Stimulated activated CD4-positive, alpha-beta T cell treated with anti-CD3 and anti-CD28 coated beads, Interleukin-1b, Interleukin-23, amount 100 ng/mL, for 24 hours (primary cell): ENCODE measurements at places on chromosomes 4 and X.
A peak's percentile ranks its signal among the peaks of the same experiment; 100 is the strongest.

DNA sequence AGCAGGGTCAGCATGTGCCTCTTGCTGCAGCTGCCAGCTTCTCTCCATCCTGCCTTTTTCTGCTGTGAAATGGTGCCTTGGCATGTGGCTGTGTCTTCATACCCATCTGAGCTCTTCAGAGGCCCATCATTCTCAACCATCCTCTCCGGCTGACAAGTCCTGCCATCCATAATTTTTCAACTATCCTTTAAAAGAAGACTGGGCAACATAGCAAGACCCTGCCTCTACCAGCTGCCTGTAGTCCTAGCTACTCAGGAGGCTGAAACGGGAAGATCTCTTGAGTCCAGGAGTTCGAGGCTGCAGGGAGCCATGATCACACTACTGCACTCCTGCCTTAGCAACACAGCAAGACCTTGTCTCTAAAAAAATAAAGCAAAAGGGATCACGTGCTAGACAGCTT is 64.2 kb upstream of the TTC29 start:
- DNase-seq = no peak

- no peak for DNase-seq
Observed at GRCh38 chr4:87236861-87237260, 16.4 kb upstream of the KLHL8 start.

- DNase-seq = no peak
Observed at GRCh38 chrX:3541336-3541735, 172.1 kb downstream of the PRKX start.

DNA sequence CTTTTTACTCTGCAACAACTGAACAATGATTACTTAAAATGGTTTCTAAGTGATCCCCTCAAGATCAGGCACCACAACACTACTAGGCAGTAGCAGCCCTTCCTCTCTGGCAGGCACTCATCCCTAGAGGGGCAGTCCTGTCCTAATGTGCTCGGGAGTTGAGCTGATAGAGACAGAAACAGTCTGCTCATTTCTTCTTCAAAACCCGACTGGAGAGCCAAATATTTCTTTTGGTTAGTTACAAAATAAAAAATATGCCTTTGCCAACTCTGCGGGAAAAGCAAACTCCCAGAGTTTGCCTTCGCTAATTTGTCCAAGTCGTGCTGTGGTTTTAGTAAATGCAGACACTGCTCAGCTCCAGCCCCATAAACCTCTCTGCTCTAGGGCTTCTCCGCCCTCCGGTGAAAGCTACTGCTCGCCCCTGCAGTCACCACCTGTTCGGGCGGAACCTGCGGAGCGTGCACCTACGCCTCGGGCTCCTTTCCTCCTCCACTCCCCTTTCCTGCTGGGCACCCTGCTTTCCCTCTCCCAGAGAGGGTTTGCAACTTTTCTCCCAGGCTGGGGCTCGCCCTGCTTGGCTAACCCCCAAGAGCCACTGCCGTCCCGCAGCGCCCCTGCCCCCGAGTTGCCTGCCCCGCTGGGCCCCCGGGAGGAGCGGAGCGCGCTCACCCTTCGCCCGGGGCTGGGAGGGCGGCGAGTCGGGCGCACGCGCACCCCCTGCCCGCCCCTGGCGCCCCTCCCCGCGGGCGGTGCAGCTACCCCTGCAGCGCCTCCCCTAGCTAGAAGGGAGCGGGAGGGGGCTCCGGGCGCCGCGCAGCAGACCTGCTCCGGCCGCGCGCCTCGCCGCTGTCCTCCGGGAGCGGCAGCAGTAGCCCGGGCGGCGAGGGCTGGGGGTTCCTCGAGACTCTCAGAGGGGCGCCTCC is at the start of gene NPNT:
Gene NPNT, plus strand, starts transcription at position 812 of the 923 bp plus-strand sequence. CDS start 182 bp downstream, outside the sequence.
- DNase-seq = no peak

GRCh38 chr4:1504595-1505500 is 98.6 kb upstream of the NKX1-1 start:
- no peak for DNase-seq

DNA sequence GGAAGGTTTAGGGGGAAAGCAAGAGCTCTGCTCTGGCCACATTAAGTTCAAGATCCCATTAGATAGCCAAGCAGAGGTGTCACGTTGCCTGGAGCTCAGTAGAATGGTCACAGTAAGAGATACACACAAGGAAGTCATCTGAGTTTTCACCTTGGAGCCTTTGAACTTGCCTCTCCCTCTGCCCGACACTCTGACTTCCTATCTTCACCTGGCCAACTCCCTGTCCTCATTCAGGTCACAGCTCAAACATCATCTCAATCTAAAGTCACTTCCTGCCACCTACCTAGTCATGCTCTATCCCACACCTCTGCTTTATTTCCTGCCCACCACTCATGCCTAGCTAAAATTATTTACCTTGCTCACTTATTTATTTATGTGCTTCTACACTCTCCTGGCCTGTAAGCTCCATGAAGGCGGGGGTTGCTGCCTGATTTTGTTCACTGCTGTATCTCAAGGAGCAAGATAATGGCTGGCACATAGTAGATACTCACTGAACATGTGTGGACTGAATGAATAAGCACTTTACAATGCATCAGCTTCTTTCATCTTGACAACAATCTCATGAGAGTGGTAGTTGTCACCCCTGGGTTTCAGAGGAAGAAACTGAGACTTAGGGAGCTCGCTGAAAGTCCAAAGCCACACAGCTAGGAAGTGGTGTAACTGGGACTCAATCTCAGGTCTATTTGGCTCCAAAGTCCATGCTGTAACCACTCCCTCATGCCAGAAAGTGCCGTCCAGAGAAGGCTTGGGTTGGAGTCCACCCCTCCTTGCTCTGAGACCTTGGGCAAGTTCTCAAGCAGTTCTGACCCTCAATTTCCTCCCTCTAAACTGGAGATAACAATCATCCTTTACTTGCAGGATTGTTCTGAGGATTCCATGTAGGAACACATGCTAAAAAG is 40.3 kb downstream of the EFNB1 start:
- no peak for DNase-seq

GRCh38 chr4:185127021-185127925 is 15.8 kb upstream of the SLC25A4 start:
- DNase-seq = no peak

- DNase-seq = no peak
Observed at GRCh38 chrX:21723084-21723483, 34.8 kb downstream of the SMPX start.

DNA sequence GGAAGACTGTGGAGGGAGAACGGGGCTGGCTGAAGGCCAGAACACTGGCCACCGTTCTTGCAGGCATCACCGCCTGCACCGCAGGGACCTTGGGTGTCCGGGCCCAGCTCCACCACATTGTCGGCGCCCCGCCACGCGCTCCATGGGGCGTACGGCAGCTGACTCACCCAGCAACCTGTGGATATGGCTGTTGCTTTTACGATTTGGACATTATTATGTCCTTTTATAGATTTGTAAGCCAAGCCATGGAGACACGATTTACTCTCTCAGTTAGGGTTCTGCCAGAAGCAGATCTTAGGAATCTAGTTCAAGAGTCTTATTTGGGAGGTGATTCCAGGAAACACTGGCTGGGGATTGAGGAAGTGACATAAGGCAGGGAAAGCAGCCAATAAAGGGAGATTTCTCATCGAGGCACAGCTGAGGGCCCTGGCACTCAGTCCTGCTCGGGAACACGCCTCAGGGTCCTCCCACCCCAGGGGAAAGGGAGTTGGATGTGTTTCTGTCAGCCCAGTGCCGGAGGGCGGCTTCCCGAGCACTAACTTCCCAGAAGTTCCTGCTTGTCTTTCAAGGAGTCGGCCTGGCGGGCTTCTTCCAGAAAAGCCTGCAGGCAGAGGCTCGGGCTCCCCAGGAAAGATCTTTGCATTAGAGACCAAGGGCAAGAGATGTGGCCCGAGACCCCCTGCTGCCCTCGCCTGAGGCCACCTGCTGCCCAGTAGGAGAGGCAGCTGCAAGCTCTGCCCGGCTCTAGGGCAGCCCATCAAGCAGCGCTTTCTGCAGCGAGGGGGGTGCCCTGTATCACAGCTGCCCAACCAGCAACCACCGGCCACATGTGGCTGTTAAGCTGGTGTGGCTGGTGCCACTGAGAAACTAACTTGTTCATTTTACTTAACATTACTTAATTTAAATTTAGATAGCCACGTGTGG is 52.9 kb downstream of the CRMP1 start:
- no peak for DNase-seq

DNA sequence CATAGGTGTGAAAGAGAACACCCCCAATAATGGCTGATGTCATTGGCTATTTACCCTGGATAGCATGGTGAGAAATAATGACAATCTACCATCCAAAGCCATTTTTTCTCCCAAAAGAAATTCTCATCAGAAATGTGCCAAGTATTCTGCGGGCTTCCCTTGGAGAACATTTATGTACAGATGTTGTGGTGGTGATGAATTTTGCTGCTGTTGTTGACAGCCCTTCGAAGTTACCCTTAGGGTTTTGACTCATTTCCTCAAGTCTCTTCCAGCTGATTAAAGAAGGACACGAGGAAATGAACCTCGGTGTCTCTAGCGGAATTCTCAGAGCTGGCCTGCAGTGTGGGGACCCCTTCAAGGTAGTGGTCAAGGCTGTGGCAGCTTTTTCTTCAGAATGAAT is 3.4 kb downstream of the KIT start:
- DNase-seq = no peak

- no peak for DNase-seq
Observed at GRCh38 chr4:55386073-55386472, 9.7 kb upstream of the TMEM165 start.

GRCh38 chr4:185634066-185634652 is 98.9 kb upstream of the PDLIM3 start:
- no peak for DNase-seq

DNA sequence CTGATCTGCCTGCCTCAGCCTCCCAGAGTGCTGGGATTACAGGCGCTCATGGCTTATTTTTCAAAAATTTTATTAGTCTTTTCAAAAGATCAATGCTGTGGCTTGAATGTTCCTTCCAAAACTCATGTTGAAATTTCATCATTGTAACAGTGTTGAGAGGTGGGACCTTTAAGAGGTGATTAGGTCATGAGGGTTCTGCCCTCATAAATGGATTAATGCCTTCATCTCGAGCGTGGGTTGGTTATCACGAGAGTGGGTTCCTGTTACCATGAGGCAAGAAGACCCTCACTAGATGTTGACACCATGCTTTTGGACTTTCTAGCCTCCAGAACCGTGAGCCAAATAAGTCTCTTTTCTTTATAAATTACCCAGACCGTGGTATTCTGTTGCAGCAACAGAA is 30.3 kb downstream of the EIF2S3 start:
- DNase-seq = no peak

DNA sequence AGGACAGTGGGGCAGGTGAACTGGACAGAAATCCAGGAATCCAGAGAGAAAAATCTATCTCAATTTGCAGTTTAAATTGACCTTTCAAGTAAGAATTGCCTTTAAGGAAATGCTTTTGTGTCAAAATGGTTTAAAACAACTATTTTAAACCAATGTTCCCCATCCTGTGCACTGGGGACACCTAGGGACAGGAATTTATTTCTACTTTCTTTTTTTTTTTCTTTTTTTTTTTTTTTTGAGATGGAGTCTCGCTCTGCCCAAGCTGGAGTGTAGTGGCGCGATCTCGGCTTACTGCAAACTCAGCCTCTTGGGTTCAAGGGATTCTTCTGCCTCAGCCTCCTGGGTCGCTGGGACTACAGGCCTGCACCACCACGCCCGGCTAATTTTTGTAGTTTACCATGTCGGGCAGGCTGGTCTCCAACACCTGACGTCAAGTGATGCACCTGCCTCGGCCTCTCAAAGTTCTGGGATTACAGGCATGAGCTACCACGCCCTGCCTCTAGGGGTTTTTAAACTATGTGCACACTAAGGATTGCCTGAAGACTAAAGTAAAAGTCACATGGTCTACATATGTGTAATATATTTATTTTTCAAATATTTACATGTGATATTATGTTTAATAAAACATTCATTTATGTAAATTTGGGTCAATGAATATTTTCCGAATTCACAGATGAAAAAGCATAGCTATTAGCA is 1213.4 kb downstream of the STIM2 start:
- DNase-seq = no peak

DNA sequence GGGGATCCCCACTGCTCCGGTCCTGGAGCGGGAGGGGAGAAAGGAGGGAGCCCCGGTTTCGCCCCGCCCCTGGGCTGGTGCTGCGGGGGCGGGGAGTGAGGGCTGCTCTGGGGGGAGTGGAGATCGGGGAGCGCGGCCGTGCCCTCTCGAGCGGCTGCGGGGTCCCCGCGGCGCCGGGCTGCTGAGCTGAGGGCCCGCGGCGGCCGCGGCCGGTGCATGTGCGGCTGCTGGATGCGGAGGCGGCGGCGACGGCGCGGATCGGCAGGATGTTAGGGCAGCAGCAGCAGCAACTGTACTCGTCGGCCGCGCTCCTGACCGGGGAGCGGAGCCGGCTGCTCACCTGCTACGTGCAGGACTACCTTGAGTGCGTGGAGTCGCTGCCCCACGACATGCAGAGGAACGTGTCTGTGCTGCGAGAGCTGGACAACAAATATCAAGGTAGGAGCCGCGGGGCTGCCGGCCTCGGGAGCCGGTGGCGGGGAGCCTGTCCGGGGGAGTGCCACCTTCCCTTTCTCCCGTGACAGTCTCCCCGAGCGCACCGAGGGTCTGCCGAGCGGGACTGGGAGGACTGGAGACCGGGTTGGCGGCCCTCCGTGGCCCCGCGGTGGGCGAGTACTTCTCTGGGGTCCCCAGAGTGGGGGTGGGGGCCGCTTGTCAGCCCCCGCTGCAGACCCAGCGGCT is at the start of gene ING2:
Gene ING2, plus strand, starts transcription at position 129 of the 681 bp plus-strand sequence. Its CDS starts 138 bp downstream, at position 267.
- DNase-seq = peak; percentile 74

DNA sequence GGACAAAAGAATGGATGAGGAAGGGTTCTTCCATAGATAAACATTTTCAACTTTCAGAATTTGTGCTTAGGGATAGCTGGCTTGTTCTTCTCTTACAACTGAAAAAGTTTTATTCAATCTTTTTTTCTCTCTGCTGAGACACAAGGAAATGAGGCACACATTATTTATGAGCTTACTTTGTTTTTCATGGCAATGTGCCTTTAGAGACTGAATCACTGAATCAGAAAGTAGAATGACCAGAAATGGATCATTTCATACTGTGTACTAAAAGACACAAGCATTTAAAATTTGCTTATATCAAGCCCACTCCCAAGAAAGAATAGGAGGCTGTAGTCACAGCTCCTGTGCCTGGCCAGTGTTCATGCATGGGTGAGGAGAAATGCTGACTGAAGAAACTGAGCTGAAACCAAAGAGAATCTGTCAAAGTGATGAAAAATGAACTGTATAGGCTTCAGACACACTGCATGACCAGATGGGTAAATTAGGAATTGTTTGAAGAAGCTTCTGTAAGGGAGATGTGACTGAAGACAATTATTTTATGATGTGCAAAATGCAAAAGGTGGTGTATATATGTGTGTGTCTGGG is 413.8 kb downstream of the RAPGEF2 start:
- DNase-seq = no peak

- DNase-seq = no peak
Observed at GRCh38 chrX:101040197-101040596, 11.7 kb downstream of the TRMT2B start.

GRCh38 chr4:82053396-82053795 is 320.4 kb downstream of the HNRNPD start:
- no peak for DNase-seq

- DNase-seq = no peak
Observed at GRCh38 chrX:78658845-78659744, at the start of gene RTL3. Gene RTL3, minus strand, starts transcription at chrX:78659328. Its CDS starts 908 bp downstream, at chrX:78658420.

GRCh38 chr4:95415346-95415771 is 133.4 kb downstream of the UNC5C start:
- DNase-seq = no peak

- no peak for DNase-seq
Observed at GRCh38 chrX:70096052-70096451, 33.8 kb downstream of the OTUD6A start.
